Lung (tissue), 17 donors: ENCODE measurements at places on chromosomes 2 and 18.

GRCh38 chr2:49271060-49271606, 116.8 kb upstream of the FSHR start:
- no peak for DNase-seq

- peak; percentile 77 for DNase-seq
Observed at GRCh38 chr2:31008561-31009114, 129.6 kb downstream of the GALNT14 start.

DNA sequence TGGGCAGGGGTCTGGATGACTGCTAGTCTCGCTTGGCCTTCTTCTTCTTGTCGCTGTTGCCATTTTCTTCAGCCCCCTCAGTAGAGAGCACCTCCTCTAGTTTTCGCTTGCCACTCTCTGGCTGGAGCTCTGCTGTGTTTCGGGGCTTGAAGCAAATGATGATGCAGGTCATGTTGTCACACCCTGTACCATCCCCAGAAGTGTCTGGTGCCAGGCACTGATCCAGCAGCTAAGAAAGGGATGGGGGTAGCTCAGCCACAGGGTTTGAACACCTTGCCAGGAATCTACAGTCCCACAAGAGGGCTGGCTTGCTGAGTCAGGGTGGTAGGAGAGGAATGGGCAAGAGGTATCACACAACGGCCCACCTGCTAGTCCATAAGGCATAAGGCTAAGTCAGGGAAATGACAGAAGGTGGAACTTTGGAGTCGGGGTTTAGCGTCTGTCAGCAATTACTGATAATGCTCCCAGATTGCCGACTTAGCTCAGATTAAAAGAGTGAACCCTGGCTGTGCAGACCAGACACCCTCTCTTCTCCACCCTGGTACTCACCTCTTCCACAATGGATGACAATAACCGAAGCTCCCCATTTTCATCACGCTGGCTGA, 1.1 kb upstream of the ZNF513 start:
- no peak for DNase-seq

- DNase-seq: no peak
Observed at GRCh38 chr2:224428787-224429440, 27.0 kb upstream of the FAM124B start.

DNA sequence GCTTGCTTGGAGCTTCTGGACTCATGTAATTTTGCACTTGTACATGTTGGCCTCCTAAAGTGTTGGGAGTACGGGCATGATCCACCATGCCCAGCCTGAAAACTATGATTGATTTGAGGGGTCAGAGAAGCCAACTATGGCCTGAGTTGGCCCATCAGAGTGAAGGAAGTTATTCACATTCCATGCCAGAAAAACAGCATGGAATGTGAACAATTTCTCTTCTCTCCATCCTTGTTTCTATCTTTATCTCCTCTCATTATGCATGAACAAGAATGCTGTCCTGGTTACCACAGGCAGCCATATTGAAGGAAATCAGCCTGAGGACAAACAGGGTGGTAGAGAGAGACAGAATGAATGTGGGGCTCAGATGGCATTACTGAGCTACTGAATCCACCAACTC, 3.5 kb upstream of the CD226 start:
- DNase-seq: no peak
